Activated T-helper 2 cell treated with anti-CD3 and anti-CD28 coated beads, Interferon-gamma antibody, Interleukin-2, Interleukin-4, amounts not matched to agents 10 μg/mL and 5 μg/mL and 100 μg/mL, durations not matched to agents 14 hours and 24 hours and 36 hours (primary cell): ENCODE measurements at places on chromosomes 5 and 9.
A peak's percentile ranks its signal among the peaks of the same experiment; 100 is the strongest.

GRCh38 chr9:842635-843426 is 1.3 kb downstream of the DMRT1 start:
- no peak for DNase-seq

- no peak for DNase-seq
These were observed 175.9 kb downstream of the ZDHHC21 start for GRCh38 chr9:14517154-14517906.

GRCh38 chr9:124778575-124779367 is 1.8 kb downstream of the OLFML2A start:
- peak; percentile 4 for DNase-seq

GRCh38 chr5:41636605-41637004 is 126.2 kb upstream of the PLCXD3 start:
- no peak for DNase-seq

GRCh38 chr5:68252673-68253623 is 37.4 kb downstream of the PIK3R1 start:
- no peak for DNase-seq

DNA sequence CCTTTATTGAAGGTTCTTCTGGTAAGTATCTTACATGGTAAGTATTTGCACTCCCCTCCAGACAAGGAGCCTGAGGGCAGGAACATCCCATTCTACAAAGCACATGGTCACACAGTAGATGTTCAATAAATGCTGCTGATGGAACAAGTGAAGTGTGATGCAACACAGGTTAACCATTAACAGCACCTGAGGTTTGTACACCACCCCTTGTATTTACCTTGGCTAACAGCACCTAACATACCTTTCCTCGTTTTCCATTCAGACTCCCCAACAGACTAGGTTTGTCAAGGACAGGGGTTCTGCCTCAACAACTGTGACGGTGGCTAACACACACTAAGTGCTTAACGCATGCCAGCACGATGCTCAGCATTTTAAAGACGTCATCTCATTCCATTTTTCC is 213.6 kb downstream of the MAPKAP1 start:
- DNase-seq, result no peak

DNA sequence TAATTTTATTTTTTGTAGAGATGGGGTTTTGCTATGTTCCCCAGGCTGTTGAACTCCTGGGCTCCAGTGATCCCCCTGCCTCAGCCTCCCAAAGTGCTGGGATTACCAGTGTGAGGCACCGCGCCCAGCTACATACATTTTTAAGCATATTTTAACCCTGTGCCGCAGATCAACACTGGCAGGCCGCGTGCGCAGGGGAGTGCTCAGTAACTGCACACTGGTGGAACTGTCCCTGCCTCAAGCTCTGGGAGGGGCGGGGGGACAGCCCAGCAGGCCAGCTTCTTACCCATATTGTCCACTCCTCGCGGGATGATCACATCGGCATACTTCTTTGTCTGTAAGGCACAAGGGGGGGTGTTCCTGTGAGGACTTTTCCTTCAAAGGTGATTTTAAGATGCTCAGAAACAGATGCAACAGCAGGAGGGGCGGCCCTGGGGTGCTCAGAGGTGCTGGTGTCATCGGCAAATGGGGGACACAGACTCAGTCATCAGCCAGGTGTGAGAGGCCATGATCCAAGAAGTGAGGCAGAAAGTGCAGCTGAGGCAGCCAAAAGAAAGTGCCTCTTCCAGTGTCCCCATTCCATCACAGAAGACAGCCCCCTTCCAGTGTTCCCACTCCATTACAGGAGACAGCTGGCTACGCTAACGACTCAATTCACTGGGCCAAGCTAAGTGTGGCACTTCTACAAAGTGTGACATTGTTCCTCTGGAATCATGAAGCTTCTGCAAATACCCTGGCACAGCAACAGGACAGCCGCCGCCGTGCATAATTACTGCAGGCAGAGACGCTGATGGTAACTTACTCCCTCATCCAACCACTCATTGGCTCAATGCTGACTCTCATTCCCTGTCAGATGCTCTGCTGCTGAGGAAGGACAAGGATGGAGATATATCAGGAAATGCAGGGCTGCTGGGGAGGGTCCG is 5.2 kb downstream of the UCK1 start:
- no peak for DNase-seq

- no peak for DNase-seq
These were observed 16.3 kb upstream of the PITX1 start for GRCh38 chr5:135050244-135050767.

- no peak for DNase-seq
These were observed 134.8 kb upstream of the BOD1 start for GRCh38 chr5:173751266-173751600.

GRCh38 chr9:1956958-1957357 is 58.2 kb upstream of the SMARCA2 start:
- no peak for DNase-seq

- DNase-seq, result no peak
These were observed 40.9 kb downstream of the VLDLR start for GRCh38 chr9:2662496-2662895.
